ENCODE measurements at places on chromosomes 7 and 10.
A peak's percentile ranks its signal among the peaks of the same experiment; 100 is the strongest.

GRCh38 chr10:31062856-31063255 is 31.2 kb upstream of the ZNF438 start:
- DNase-seq = no peak

- peak; percentile 92 for DNase-seq
Measured at GRCh38 chr10:80408242-80409101, at the start of gene PRXL2A. Gene PRXL2A (plus strand): TSS chr10:80408551. CDS start chr10:80420468, 11,917 bp downstream.

DNA sequence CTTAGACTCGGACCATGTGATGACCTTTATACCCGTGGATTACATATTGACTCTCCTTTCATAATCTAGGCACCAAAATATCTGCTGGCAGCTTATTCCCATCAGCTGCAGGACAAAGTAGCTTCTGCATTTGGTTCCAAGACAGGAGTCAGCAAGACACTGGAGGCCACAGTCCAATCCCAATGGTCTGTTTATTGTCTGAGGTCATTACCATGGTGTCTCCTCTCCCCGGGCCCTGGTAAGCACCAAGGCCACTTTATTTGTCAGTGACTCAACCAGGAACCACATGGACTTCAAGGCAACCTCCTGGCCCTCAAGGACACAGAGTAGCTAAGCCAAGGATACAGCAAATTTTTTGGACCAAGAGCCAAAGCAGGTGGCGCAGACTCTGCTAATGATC is 36.1 kb downstream of the KCNMA1 start:
- DNase-seq = no peak

GRCh38 chr7:4715410-4715776 is 33.3 kb downstream of the FOXK1 start:
- DNase-seq = no peak

DNA sequence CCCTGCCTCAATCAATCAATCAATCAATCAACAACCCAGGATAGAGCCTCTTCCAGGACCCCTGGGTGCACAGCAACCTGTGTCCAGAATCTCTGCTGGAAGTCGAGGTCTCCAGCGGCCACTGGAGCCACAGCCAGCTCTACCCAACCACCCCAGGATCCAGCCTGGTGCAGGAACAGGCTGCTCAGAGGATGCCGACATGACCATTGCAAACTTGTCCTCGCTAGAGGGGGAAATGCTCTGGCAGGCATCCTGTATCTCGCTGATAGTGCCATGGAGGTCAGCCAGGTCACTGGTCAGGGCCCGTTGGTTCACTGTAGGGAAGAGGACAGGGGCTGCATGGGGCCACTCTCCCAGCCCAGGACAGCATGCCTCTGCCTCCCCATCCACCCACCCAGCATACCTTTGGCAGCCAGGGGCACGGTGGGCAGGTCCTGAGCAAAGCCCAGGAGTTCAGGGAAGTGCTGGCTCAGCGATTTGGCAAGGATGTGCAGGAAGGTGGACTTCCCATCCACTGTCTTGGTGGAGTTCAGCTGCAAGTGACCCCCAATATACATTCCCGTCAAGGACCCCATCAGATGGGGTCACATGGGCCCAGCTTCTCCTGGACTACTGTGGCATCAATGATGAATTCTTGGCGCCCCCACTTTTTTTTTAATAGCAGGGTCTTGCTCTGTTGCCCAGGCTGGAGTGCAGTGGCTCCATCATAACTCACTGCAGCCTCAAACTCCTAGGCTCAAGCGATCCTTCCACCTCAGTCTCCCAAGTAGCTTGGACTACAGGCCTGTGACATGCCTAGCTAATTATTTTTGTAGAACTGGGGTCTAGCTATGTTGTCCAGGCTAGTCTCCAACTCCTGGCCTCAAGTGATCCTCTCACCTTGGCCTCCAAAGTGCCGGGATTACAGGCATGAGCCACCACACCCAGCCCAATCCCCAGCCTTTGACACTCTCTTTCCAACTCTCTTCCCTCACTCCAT is 49.4 kb downstream of the GRID2IP start:
- DNase-seq = no peak

GRCh38 chr10:59060852-59061251 is 115.6 kb upstream of the PHYHIPL start:
- no peak for DNase-seq

GRCh38 chr7:124413029-124413428 is 352.6 kb downstream of the GPR37 start:
- no peak for DNase-seq

DNA sequence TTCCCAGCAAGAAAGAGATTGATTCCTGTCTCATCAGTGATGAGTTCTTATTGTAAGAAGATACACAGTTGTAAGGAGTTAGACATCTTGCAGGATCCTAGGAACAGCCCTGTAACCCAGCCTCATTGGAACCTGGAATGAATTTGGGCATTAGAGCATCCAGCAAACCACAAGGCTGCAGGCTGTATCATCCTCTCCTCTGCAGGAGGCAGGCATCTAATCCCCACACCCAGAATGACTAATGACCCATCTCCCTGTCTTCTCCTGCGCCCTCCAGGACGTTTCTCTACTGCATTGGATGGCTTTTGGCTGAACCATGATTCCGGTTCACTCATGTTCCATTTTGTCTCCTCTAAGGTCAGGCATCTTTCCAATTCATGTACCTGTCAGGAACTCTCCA is 233.9 kb downstream of the POU6F2 start:
- no peak for DNase-seq

DNA sequence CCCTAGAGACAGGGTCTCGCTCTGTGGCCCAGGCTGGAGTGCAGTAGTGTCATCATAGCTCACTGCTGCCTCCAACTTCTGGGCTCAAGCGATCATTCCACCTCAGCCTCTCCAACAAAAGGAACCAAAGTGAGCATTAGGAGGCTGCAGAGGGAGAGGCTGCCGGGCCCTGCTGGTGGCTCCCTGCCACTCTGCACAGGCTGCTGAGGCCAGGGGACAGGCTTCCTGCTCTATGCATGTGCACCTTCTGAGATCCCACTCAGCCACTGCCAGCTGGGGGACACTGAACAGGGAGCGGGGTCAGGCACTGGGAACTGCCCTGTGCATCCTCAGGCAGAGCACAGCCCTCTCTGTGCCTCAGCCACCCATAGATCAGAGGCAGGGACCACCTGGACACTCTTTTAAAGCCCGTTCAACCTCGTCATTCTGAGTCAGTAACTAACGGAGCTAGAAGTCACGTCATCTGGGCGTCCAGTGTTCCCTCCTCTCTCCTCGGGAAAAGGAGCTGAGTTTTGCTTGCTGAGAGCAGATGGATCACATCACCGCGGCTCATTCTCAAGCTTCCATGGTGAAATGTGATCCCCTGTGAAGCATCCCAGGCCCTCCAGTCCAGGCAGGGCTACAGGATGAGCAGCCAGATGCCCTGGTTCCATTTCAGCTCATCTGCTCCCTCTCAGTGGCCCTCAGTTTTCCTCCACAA is 109.6 kb downstream of the MYL10 start:
- no peak for DNase-seq

DNA sequence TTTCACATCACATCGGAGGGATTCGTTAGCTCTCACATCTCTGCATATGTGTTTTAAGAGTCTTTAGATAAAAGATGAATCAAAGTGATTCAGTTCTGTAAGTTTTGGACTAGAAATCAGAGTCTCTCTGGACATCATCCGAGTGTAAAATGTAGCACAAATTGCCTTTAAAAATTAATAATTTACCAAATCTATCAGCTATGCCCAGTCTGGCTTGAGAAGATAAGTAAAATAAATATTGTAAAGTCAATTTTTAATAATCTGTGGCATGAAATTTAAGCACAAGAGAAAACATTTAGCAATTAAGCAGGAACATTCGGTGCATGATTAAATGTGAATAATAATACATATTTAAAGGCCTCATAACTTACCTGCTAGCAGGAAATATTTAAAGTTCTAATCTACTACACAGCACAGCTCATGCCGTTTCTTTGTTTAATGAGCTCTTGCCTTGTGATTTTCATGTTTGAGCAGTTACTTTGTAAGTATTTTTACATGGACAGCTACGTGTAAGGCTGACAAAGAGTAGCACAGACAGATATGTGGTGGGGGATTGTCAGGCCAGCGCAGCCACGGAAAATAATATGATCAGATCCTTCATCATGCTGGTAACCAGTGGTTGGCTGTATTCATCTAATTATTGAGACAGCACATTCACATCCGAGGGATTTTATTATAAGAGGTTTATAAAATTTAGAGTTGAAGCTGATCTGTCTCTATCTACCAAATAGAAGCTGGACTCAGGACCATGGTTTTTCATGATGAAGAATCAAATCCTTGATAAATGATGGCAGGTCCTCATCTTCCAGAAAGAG is 317.3 kb downstream of the ADARB2 start:
- DNase-seq = no peak

- DNase-seq = no peak
Measured at GRCh38 chr10:48224979-48225560, 49.4 kb downstream of the FRMPD2 start.

DNA sequence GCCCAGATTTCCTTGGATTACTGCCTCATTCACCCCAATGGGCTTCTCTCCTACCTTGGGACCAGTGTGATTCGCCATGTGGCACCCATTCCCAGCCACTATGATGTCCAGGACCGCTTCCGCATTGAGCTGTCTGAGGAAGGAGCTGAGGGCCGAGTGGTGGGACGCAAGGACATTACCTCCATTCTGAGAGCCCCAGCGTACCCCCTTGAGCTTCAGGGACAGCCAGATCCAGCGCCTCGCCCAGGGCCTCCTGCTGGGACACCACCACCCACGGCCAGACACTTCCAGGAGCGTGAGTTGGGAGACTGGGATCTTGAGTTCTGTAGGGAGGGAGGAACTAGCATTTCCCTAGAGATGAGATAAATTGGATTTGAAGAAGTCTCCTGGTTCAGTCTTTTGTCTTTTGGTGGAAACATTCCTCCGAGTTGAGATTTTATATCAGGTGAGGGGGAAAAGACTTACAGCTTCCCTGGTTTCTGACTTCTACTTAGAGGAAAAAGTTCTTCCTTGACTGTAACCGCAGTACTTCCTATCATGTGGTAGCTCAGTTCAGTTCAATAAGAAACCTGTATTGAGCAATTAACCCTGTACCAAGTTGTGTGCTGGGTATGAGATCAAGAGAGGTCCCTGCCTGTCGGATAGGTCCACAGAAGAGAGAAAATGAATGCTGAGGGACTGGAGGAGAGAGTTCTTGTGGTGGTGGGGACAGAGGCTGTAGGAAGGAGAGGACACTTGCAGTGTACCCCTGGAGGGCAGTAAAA is 1.3 kb downstream of the MOSPD3 start:
- DNase-seq = no peak

GRCh38 chr7:46969303-46970130 is 612.4 kb downstream of the TNS3 start:
- DNase-seq = no peak

- DNase-seq = no peak
Measured at GRCh38 chr7:66921396-66921917, 432 bp downstream of the TMEM248 start.

- no peak for DNase-seq
Measured at GRCh38 chr10:75620356-75620755, 188.9 kb downstream of the LRMDA start.

GRCh38 chr7:6359021-6359420 is 86.6 kb upstream of the CYTH3 start:
- no peak for DNase-seq

- DNase-seq = no peak
Measured at GRCh38 chr7:146764458-146764857, 647.9 kb downstream of the CNTNAP2 start.

DNA sequence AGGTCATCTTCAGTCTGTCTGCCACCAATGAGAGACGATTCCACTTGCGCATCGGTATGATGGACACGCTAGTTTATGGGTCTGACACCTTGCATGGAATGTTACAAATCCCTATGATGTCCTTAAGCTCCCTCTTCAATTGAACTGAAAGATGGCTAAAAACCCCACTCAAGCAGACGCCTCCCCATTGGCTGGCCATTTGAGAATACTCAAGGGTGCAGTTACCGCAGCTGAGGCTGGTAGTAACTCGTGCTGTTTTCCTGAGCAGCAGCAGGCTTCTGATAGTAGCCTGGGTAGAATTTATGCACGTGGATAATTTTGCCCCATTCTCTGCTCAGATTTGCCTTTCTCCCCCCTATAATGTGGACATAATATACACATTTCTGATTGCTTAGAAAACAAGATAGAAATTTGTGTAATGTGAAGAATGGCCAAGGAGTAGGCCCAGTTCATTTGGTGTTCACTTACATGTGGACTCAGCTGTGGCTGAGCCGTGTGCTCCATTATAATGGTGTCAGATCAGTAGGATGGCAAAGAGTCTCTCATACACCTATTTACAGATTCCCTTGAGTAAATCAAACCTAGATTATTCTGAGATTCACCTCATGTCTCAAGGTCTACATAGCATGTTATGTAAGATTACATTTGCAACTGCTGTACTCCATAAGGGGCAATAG is 142.8 kb downstream of the HIBADH start:
- no peak for DNase-seq

DNA sequence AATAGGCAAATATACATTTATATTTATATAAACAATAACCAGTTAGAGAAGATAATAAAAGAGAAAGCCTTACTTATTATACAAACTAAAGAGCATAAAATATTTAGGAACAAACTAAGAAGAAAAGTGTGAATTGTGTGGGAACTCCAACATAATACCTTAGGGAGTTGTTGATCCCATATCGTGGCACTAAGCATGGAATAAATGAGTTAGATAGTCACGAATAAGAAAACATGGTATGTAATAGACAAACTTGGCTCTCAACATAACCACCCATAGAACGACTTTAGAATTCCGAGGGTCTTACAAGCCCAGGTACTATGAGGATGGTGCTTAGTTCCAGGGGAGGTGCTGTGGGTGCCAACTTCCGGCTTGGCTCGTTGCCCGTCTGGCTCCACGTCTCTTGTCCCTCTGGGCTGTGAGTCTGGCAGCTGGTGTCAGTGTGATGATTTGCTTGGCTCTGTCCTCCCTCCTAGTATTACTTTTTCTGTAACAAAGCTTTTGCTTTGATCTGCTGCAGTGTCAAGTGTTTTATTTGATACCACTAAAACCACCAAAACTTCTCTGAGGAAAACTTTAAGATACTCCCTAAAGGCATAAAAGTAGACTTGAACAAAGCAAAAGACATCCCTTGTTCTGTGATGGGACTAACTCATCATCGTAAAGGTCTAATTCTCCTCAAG is 9.5 kb upstream of the RBM20 start:
- DNase-seq = no peak

DNA sequence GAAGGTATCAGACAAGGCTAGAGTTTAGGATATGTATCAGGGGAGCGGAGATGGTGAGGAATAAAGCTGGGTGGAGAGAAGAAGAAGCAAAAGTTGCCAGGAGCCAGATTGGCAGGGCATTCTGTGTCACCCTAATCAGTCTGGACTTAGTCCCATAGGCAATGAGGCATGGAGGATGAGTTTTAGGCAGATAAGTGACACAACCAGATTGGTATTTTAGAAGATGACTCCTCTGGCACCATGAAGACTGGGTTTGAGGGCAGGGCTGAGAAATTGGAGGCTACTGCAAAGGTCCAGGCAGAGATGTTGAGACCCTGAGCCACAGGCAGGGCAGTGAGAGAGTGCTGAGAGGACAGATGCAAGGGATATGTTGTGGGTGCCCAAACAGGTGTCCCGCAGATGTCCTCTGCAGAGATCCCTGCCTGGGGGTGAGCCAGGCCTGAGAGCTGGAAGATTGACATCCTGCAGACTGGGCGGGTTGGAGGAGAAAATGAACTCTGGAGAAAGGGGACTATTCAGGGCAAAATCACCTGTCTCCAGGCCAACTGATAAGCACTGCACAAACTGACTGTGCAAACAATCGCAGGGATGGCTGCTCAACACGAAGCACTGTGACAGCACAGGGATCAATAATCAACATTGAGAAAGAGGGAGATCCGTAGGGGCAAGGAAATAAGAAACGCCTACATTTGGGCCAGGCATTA is 11.9 kb upstream of the HABP2 start:
- DNase-seq = no peak
